Kidney (tissue), 22 donors: ENCODE measurements at places on chromosomes 3 and 15.

DNA sequence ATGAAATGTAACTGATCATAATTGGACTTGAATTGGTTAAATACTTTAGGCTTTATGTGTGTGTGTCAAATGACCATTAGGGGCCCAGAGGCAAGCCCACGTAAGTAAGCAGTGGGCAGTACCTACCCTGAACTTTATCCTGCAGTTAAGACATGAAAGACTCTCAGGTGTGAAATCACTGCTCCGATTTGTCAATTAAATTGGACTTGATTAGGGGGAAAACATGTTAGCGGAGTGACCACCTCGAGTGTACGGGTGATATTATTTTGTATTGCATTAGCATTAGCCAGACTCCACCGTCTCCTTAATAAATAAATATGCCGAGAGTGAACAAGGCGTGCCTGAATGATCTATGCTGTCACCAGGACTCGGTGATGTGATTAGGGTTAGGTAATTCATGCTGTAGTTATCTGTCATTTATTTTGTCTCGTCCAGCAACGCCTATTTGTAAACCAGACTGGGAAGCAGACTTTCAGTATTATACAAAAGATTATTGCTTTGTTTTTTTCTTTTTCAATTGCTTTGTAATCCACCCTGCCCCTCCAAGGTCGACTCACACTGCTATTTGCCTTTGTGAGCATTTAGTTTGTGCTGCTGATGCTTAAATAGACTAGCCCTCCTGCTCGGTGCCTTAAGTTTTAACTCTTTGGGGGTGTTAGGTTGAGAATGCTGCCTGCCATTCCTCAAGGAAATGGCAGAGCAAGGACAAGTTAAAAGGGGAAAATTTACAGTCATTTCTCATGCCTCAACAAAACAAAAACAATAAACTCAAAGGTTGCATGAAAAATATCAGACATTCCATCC lies 1.8 kb downstream of the RBMS3 start:
- DNase-seq, result no peak

DNA sequence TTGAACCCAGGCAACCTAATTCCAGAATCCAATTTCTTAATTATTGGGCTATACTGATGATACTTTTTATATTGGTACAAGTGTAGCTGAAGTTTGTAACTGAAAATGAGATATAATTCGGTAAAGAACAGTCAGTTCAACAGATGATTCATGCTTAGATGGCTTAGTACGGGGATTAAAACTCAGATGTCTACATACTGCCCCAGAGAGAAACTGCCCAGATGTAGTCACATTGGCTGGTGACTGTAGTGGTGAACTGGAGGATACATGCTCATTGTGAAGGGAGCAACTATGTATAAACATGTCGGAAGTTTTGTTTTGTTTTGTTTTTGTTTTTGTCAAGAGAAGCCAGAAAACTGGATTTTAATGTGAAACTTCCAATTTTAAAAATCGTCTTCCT lies 179.6 kb downstream of the ADAMTSL3 start:
- DNase-seq, result no peak

DNA sequence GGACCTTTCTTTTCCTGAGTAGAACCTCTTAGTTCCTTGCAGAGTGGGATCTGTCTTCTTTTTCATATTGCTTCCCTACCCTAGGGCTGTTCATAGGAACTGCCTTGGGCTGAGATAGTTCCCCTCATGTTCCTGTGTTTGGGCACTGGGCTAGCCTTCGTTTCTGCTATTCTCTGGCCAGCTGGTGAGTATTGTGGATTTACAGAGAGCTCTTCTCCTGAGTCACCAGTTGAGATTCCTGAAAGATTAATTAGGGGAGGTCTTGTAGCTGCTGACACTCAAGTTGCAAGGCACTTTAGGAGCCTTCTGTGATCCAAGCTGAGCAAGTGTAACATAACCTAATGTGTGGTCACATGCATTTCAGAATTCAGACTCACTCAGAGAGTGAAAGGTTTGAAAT lies 30.7 kb downstream of the CHD2 start:
- DNase-seq, result peak; percentile 58

- DNase-seq, result peak; percentile 29
Measured at GRCh38 chr3:908839-909238, 184.0 kb upstream of the CNTN6 start.

DNA sequence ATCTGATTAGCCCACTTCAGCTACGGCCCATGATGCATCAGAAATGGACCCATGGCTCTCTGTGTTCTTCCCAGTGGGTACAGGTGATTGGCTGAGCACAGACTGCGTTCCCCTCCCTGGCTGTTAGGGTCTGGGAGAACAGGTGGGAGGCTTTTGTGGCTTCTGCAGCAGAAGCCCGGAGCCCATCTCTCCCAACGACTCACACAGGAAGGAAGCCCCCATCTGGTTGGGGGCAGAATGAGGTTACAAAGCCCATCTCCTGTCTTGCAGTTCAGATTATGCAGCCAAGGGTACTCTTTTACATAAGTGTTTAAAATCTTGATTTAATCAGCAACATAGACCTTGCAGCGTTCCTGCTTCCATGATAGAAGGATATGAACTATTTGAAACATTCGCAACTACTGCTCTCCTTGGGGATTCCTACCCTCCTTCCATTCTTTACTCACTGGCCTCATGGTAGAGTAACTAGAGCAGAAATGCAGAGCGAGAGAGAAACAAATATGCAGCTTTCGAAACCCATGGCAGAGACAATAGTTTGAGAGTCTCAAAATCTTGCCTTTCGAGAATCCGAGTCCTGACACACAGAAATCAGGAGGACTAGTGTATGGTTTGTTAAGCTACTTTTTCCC lies 291.3 kb downstream of the TLE3 start:
- no peak for DNase-seq

GRCh38 chr3:111595232-111595631 lies at the start of gene ZBED2:
Gene ZBED2, minus strand, starts transcription at chr3:111595346. Its CDS starts 1,145 bp downstream, at chr3:111594201.
- DNase-seq, result no peak

- DNase-seq, result no peak
Measured at GRCh38 chr3:28940994-28941393, 339.9 kb upstream of the RBMS3 start.

DNA sequence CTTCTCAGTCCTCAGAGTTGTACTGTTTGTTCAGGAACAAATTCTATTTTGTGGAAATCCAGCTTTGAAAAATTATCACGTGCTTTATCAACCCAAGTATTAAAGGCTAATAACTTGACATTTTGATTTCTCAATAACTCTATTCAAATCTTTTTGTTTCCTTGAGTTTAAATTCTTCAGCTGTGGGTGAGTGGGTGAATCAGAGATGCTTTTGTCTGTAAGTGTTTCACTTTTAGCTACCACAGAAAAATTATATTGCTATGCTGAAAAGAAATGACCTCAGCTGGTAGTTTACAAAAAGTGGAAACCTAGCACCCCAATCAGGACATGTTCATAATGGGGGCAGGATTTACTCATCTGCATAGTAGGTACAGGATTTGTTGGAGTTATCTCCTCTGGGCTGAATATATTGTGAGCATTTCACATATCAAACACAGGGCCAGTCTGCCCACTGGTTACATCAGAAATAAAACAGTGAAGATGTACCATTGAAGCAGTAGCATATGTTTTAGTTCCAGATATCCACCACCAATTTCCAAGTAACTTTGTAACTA lies 30.5 kb downstream of the MINDY4B start:
- DNase-seq, result no peak

DNA sequence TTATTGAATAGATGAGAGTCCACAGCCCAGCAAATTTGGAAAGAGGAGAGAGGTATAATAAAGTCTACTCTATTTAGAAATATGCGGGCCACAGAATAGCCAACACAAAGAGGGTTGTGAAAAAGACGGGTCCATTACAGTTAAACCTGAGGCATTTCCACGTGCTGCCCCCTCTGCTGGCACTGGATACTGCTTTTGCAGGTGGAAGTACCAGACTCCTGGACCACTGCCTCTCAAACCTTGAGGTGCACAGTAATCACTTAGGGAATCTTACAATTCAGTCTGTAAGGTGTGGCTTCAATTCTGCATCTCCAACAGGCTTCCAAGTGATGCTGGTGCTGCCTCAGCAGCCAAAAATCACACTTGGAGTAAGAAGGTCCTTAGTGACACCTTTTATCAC lies 3.0 kb upstream of the TFDP2 start:
- no peak for DNase-seq

DNA sequence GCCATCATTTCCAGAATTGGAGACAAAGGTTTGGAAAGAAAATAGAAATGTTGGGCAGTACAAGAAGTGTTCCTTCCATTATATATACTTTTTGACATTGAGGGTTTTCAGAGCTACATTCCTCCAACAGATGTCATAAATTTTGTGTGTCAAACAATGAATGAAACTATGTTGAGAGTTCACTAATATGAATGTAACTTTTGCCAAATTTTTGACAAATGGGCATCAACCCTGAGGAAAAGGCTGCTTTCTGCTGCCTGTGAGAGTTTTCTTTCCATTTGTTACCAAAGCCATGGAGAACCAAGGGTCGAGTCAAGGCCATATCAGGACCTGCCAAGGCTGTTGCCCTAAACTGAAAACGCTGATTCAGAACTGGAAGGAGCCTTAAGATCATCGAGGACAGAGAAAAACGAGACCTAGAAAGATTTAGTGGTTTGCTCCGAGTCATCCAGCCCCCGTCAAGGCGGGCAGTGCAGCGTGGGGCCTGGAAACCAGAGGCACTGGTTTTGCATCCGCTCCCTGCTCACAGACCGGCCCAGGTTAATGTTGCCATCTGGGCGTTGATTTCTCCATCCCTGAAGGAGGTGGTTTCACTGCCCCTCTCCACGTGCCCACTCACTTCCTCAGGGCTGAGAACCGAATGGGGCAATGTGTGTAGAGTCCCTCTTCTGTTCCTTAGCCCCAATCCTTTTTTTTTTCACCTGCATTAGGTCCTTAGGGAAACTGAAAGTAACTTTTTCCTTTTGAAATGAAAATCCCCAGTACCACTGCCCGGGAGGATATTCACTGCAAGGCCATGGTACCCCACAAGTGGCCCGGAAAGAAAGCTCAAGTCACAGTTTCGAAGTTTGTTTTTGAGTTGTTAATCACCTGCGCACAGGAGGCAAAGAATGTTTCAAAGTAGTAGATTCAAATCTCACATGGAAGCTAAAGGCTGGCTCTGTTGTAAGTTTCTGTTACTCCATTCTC lies 32.8 kb downstream of the TPM1 start:
- DNase-seq, result no peak

DNA sequence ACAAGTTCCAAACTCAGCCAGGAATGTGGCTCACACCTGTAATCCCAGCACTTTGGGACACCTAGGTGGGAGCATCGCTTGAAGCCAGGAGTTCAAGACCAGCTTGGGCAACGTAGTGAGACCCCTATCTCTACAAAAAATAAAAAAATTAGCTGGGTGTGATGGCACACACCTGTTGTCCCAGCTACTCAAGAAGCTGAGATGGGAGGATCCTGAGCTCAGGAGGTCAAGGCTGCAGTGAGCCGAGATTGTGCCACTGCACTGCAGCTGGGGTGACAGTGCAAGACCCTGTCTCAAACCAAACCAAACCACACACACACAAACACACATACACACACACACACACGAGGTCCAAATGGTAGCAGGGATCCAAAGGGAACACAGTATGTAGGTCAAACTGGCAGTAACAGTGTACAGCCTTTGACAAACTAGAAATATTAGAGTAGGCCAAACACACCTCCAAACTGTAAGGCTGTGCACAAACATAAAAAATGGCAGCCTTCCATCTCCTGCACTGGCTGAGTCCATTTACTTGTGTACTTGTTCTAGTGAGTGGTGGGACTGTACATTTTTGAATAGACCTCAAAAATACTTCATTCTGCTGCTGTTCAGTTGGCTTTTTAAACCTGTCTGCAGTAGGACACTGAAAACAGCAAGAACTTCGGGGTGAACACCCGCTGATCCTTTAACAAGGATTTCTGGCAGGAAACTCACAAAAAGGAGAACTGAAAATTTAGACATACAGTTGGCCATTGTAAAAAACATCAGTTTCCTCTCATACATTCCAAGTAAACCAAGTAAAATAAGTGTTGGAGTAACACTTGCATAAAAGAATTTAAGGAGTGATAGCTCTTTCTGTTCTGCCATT lies 33.6 kb downstream of the INTS14 start:
- no peak for DNase-seq

- DNase-seq, result no peak
Measured at GRCh38 chr3:42216302-42216701, 49.7 kb downstream of the CCK start.

DNA sequence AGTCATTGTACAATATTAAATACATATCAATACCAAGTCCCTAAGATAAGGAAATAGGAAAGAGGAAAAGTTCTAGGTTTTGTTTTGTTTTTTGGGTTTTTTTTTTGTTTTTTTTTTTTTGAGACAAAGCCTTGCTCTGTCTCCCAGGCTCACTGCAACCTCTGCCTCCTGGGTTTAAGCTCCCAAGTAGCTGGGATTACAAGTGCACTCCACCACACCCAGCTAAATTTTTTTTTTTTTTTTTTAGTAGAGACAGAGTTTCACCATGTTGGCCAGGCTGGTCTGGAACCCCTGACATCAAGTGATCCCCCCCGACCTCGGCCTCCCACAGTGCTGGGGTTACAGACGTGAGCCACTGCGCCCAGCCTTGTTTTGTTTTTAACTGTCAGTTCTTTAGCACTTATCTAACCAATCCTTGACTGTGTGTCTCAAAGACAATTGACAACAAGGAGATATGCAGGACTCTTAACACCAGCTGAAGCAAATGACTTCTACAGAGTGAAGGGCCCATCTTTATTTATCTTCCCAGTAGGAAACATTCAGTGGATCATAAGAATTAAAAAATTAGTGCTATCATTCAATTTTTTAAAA lies 100.0 kb upstream of the RAP2B start:
- no peak for DNase-seq

DNA sequence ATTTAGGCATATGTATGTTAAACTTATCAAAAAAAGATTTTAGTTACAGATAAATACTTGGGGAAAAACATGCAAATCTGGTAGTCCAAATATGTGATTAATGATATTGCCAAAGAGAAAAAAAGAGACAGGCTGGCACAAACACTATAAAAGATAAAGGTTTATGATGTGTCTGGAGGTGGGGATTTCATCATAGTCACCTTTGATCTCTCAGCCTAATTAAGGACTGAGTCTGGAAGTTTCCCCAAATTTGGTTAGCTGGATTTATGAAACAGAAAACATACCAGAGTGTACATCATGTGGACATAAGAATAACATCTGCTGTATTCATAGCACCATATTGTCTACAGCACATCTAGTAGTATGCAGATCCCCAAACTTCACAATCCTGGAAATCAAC lies 157.0 kb downstream of the FGF12 start:
- DNase-seq, result no peak

- DNase-seq, result no peak
Measured at GRCh38 chr3:56361731-56362130, 106.5 kb downstream of the ERC2 start.

DNA sequence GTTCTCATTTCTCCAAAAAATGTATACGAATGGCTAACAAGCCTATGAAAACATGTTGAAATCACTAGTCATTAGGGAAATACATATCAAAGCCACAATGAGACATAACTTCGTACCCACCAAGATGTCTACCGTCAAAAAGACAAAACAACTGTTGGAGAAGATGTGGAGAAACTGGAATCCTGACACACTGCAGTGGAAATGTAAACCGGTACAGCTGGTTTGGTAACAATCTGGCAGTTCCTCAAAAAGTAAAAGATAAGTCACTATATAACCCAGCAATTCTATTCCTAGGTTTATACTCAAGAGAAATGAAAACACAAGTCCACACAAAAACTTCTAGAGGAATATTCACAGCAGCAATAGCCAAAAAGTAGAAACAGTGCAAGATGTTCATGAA lies 7.0 kb downstream of the SCAPER start:
- no peak for DNase-seq

- peak; percentile 37 for DNase-seq
Measured at GRCh38 chr3:15796771-15797641, 773 bp downstream of the ANKRD28 start.

GRCh38 chr15:29699791-29700190 lies 122.5 kb downstream of the TJP1 start:
- no peak for DNase-seq
